ENCODE measurements at places on chromosomes 11 and 22.

DNA sequence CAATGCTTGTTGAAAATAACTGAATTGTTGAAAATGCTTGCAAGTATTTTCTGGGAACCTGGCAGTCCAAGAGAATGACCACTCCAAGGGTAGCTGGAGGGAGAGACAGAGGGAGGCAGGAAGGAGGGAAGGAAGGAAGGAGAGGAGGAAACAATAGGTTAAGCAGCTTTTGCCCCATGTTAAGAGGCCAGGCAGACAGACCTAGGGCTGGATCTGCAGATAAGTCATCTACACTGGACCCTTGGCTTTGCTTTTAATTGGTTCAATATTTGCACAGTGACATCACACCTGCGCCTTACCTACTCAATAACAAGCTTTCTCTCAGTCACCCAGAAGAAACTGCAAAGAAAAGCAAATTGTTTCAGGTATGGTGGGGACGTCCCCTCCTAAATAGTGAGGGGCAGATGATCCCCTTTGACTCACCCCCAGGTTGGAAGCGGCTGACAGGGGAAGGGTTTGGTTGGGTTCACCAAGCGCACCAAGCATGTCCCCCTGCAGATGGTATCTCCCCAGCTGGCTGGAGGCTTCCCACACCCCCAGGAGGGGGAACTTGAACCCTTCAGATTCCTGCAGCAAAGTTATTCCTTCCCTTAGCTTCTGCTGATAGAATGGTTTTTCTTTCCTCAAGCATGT lies 24.3 kb downstream of the MYH9 start:
- no peak for DNase-seq

- no peak for DNase-seq
Measured at GRCh38 chr11:76462317-76462716, 17.5 kb downstream of the EMSY start.

DNA sequence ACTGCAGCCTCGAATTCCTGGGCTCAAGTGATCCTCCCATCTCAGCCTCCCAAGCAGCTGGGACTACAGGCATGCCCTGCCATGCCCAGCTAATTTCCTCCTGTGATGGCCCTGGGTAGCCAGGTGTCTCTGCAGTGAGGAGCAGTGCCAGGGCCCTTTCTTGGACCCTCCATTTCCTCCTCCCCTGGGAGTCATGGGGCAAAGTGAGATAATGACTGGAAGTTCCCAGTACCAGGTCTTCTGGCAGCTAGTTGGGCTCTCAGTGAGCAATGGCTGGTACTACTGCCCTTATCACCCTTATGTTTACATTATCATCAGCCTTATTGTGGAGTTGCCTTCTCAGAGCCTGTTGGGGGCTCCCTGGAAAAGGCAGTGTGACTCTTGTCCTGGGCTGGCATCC lies 17.6 kb downstream of the DAGLA start:
- DNase-seq = no peak

GRCh38 chr11:73140213-73141030 lies 1.7 kb downstream of the FCHSD2 start:
- no peak for DNase-seq

DNA sequence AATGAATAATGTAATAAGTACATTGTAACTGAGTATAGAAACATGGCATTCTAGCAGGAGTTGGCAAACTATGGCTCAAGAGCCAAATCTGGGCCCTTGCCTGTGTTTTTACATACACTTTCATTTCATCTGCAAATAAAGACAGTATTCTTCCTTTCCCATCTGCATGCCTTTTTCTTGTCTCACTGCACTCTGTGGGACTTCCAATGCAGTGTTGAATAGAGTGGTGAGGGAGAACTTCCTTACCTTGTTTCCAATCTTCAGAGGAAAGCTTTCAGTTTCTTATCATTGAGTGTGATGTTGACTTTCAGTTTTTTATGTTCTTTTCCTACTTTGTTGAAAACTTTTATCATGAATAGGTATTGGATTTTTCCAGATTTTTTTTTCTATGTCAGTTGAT lies 82.1 kb downstream of the USP47 start:
- DNase-seq = no peak

DNA sequence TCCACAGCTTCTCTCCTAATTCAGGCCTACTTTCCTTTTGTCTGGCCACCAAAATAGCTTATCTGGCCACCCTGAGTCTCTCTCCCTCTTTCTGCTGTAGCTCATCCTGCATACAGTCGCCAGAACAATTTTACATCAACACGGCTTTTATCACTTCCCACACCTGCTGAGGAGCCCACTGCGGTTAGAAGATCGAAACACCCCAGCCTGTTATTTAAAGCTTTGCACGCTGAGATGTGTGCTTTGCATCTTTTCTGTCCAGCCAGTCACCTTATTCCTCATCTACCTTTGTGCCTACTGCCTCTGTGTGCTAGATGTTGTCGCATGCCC lies 96.0 kb downstream of the COMMD9 start:
- no peak for DNase-seq

Data from NCI-H446 (cell line).